ENCODE measurements at places on chromosomes 11 and 22.
A peak's percentile ranks its signal among the peaks of the same experiment; 100 is the strongest.

- no peak for DNase-seq
Observed at GRCh38 chr11:127738771-127739286, 738.3 kb upstream of the KIRREL3 start.

GRCh38 chr11:129743112-129743815 lies 72.4 kb upstream of the TMEM45B start:
- no peak for DNase-seq

- no peak for DNase-seq
Observed at GRCh38 chr22:49152127-49152938, 675.3 kb downstream of the BRD1 start.

DNA sequence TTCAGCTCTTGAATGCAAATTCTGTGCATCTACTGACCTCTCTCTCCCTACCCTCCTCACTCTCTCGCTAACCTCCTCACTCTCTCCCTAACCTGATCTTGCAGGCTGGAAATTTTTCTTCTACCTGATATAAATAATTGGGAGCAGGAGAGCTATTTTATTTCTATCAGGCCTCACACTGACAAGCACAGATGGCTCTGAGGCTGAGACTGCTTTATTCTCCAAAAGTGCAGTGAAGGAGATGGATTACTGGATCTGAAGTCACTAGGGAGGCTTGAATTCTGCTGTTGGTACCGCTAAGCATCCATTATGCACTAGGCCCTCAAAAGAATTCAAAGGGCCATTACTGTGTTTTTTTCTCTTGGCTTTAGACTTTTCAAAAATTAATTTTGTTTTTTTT lies 19.4 kb upstream of the LDHA start:
- no peak for DNase-seq

DNA sequence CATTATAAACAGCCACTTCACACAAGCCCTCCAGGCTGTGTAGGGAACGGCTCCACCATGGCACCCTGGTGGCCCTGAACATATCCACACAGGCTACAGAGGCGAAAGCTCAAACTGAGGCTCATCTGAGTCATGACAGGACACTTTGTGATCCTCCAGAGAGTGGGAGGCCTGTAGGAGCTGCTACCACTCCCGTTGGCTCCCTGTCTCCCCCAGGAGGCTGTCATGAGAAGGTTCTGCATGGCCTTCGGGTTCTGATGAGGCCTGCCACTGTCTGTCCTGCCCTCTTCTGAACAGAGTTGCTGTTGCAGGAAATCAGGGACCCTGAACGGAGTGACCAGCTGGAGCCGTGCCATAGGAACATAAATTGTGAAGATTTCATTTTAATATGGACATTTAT lies 23.8 kb upstream of the ALDH3B2 start:
- DNase-seq: no peak

DNA sequence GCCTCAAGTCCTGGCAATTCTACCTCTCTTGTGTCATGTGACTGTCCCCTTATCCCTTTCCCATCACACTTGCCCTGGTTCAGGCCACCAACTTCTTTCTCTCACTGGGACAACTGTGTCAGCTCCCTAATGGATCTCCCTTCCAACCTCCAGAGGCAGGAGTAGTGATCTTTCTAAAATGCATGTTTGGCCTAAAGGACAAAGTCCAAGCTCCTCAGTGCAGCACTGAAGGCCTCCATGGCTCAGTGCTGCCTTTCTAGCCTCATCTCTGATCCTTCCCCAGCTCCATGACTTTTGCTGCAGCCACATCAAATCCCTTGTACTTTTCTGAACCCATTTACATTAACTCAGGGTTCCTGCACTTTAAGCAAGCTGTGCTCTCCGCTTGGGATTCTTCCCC lies 80.8 kb downstream of the CSNK2A3 start:
- no peak for DNase-seq

GRCh38 chr11:101444164-101444563 lies 139.6 kb downstream of the TRPC6 start:
- DNase-seq: no peak

GRCh38 chr11:62588966-62589637 lies 2.2 kb downstream of the TUT1 start:
- no peak for DNase-seq

DNA sequence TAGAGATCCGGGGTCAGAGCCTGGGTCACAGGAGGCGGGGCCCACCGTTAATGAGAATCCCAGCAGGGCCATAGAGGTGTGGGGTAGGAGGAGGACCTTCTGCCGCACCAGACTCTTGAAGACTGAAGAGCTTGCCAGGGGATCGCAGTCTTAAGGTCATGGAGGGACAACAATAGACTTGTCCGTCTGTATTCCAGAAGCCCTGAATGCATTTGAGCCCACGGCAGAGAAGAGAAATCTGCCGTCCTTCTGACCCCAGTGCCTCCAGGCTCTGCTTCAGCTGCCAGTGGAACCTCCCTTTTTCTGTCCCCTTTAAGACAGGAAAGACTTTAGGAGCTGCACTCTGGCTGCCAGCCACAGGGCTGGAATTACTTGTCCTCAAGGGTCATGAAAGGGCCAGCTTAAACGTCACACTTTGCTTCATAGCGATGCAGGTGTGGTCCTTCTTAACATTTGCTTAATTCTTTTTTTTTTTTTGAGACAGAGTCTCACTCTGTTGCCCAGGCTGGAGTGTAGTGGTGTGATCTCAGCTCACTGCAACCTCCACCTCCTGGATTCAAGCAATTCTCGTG lies 15.5 kb upstream of the ST3GAL4 start:
- DNase-seq: no peak

DNA sequence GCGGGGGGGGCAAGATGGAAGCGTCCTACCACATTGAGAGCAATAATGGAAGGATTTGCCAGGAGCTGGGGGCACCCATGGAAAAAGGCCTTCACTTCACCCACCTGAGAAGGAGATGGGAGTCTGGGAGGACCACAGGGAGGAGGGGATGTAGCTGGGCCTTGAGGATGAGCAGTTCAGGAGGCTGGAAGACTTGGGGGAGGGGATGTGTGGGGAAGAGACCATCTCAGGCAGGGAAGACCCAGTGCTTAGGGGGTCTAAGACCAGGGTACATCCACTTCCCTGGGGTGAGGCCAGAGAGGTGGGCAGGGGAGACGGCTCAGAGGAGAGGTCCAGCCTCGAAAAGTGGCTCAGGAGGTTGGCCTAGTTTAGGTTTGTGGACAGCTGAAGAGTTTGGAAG lies 71.3 kb upstream of the TCF20 start:
- DNase-seq: no peak

- DNase-seq: no peak
Observed at GRCh38 chr11:22133776-22134175, 59.1 kb upstream of the ANO5 start.

GRCh38 chr22:39240831-39241793 lies 3.7 kb downstream of the PDGFB start:
- peak; percentile 73 for DNase-seq

- DNase-seq: no peak
Observed at GRCh38 chr11:99555486-99555885, 534.7 kb downstream of the CNTN5 start.

- DNase-seq: no peak
Observed at GRCh38 chr11:36358436-36358835, 62.3 kb downstream of the PRR5L start.

- DNase-seq: no peak
Observed at GRCh38 chr11:110032259-110032658, 60.9 kb upstream of the ZC3H12C start.

DNA sequence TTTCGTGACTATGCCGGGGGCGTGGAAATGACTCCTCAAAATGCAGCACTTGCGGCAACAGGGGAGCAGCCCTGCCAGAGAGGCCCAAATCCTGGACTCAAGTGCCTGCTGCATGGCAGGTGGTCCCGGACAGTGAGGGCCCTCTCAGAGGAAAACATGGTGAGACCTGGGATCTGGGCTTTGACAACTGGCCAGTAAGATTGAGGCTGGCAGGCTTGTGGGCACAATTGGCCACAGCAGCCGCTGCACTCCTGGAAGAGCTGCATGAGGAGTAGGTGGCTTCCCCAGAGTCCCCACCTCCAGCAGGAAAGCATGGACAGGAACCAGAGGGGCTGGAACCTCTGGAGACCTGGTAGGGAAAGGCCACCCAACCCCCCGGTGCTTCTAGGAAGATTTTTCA lies 13.4 kb downstream of the LINC01488 start:
- DNase-seq: no peak

- DNase-seq: no peak
Observed at GRCh38 chr11:132422722-132423121, 1052.3 kb downstream of the NTM start.

GRCh38 chr11:72807792-72808191 lies 6.4 kb upstream of the ATG16L2 start:
- DNase-seq: no peak

DNA sequence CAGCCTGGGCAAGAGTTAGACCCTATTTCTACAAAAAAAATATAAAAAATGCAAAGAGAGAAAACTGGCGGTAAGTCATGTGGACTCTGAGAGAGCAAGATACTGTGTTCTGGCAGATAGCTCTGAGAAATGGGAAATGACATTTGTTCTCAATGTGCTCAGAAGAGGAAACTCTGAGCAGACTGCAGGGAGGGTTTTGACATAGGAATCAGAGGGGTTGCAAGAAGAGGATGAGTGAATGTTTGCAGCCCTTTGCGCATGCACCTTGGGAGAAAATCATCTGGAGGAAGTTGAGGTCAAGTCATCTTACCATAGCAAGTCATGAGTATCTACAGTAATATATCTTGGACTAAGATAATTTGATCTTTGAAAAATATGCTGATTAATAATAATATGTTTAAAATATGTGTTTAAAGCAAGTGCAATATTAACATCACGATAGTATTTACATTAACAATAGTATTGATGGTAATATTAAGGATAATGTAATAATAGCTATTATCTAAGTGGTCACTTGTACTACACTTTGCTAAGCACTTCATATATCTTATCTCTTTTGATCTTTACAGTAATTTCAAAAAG lies 2.6 kb downstream of the ACER3 start:
- DNase-seq: no peak

All from activated effector memory CD4-positive, alpha-beta T cell treated with anti-CD3 and anti-CD28 coated beads, Interleukin-2, amount 50 U/mL, for 16 hours (primary cell).